CD4-positive, alpha-beta T cell treated with Interleukin-6 at 100 ng/mL for 8 hours (primary cell): ENCODE measurements at places on chromosomes 1 and 21.

GRCh38 chr21:43211072-43211759 lies 42.4 kb downstream of the CRYAA start:
- DNase-seq: no peak

DNA sequence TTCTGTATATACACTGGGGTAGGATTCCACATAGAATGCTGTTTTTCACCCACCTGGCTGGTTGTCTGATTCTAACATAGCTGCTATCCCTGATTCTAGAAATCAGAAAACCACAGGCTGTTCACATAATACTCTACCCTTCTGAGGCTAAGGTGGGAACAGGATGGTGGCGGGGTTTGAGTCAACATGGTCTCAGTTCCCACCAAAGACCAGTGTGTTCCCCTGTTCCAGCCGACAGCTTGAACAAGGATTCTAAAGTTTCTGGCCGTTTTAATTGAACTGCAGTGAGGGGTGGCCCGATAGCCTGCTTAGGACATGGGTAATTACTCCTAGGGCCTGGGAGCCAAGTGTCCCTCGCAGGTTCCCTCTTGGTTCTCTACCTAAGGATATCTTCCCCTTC lies 38.4 kb downstream of the PEX14 start:
- no peak for DNase-seq

- no peak for DNase-seq
Measured at GRCh38 chr1:2303781-2304180, 75.7 kb downstream of the SKI start.

GRCh38 chr1:213159376-213159775 lies 108.3 kb downstream of the RPS6KC1 start:
- DNase-seq: no peak

DNA sequence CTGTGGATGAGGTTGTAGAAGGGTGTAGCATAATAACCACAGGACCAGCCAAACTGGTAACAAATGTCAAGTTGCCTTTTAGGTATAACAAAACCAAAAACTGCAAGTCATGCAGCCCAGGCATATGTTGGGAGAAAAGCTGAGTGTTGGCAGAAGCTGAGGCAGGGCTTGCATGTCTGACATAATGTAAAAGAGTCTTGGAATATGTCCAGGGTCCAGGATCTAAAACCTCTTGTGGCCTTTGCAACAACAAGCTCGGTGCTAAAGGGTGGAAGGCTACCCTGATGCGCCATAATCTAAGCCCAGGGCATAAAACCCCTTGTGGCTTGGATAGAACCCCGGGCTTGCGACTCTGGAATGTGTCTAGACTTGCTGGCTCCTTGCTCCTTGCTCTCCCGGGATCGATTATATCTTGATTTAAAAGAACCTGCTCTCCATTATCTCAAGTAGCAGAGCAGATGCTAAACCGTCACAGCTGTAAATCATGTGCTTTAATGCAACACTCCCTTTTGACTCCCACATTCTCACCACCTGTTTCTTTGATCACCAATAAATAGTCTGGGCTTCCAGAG lies 26.5 kb upstream of the SLC35A3 start:
- no peak for DNase-seq
